GM23338 (cell line): ENCODE measurements at places on chromosomes 2 and 18. TPM values are rescaled to one million over a fixed set of nuclear protein-coding genes. Genes with fewer than 3 reads are reported as not detected.

The IL1RN gene
- total RNA-seq = not detected in 2 replicates

The GTF2A1L gene
- 0.94 and 2.8 TPM in 2 replicates for total RNA-seq

The SULT1C3 gene
- not detected in 2 replicates for total RNA-seq

The SLC40A1 gene
- 0.70 TPM in 1 of 2 replicates, not detected in the other for total RNA-seq

The ZDBF2 gene
- total RNA-seq = 35.6 and 41.1 TPM in 2 replicates

The POU3F3 gene
- 0.24 TPM in 1 of 2 replicates, not detected in the other for total RNA-seq

The RBKS gene
- total RNA-seq = 0.54 and 1.5 TPM in 2 replicates

The IL37 gene
- total RNA-seq = not detected in 2 replicates

The TMEM17 gene
- total RNA-seq = 0.94 and 3.0 TPM in 2 replicates

The FBXO41 gene
- total RNA-seq = 13.8 and 16.5 TPM in 2 replicates

The GATA6 gene
- not detected in 2 replicates for total RNA-seq

The EPAS1 gene
- 5.4 and 5.7 TPM in 2 replicates for total RNA-seq

The UPP2 gene
- total RNA-seq = not detected in 2 replicates

The GNAL gene
- 21.2 and 21.6 TPM in 2 replicates for total RNA-seq

The MAP3K19 gene
- not detected in 2 replicates for total RNA-seq

The COPS9 gene
- 91.7 and 160 TPM in 2 replicates for total RNA-seq

The IGFBP2 gene
- total RNA-seq = 309 and 364 TPM in 2 replicates

The LIMS4 gene
- total RNA-seq = not detected in 2 replicates

The NOTO gene
- 0.47 and 0.73 TPM in 2 replicates for total RNA-seq

The CHRNG gene
- total RNA-seq = not detected in 2 replicates

The UGT1A6 gene
- total RNA-seq = not detected in 2 replicates

The ADRA2B gene
- total RNA-seq = 5.9 and 7.9 TPM in 2 replicates

The ANKRD29 gene
- total RNA-seq = 6.6 and 16.9 TPM in 2 replicates

The SPATA3 gene
- total RNA-seq = not detected in 2 replicates

The MDH1 gene
- 275 and 294 TPM in 2 replicates for total RNA-seq

The FMNL2 gene
- 43.0 and 45.4 TPM in 2 replicates for total RNA-seq
